Stomach (tissue), 19 donors: ENCODE measurements at places on chromosomes 6 and 20. TPM values are rescaled to one million over a fixed set of nuclear protein-coding genes. Genes with fewer than 3 reads are reported as not detected.

GRCh38 chr6:112176175-112176574 lies 78.2 kb downstream of the LAMA4 start:
- H3K4me3 ChIP-seq, result no peak overlapping the region
- no peaks in the 10 kb centered on the region for H3K36me3 ChIP-seq
- DNase-seq, result no peak
- no peaks in the 10 kb centered on the region for H3K27me3 ChIP-seq
- peaks cover 3% of the 10 kb centered on the region for H3K4me1 ChIP-seq

DNA sequence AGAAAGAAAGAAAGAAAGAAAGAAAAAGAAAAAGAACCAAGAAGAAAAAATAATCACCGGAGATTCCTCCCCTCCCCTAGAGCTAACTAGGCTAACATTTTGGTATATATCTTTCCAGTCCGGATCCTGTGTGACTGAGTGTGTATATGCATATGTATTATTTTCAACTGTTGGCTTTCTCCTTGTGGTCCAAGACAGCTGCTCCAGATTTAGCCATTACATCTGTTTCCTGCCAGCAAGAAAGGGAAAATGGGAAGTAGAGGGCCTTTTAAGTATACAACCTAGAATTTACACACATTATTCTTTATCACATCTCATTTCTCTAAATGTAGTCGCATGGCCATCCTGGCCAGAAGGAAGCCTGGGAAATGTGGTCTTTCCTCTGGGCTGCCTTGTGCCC lies 15.2 kb downstream of the SLC52A3 start:
- H3K27me3 ChIP-seq, result peaks cover 11% of the 10 kb centered on the region
- no peak overlapping the region for H3K27ac ChIP-seq
- no peaks in the 10 kb centered on the region for H3K4me1 ChIP-seq
- H3K36me3 ChIP-seq, result no peaks in the 10 kb centered on the region

- H3K4me3 ChIP-seq, result no peak overlapping the region
- no peak for DNase-seq
- no peak overlapping the region for H3K27ac ChIP-seq
- H3K4me1 ChIP-seq, result no peaks in the 10 kb centered on the region
- no peaks in the 10 kb centered on the region for H3K27me3 ChIP-seq
Observed at GRCh38 chr6:13536796-13537526, 37.4 kb upstream of the SIRT5 start.

- H3K4me3 ChIP-seq, result no peak overlapping the region
- peaks cover 53% of the 10 kb centered on the region for H3K4me1 ChIP-seq
- no peaks in the 10 kb centered on the region for H3K36me3 ChIP-seq
- DNase-seq, result no peak
- no peaks in the 10 kb centered on the region for H3K27me3 ChIP-seq
Observed at GRCh38 chr6:158039571-158040050, 57.9 kb downstream of the SYNJ2 start.

GRCh38 chr6:113629256-113629655 lies 227.9 kb upstream of the MARCKS start:
- H3K36me3 ChIP-seq, result no peaks in the 10 kb centered on the region
- no peak overlapping the region for H3K4me3 ChIP-seq

DNA sequence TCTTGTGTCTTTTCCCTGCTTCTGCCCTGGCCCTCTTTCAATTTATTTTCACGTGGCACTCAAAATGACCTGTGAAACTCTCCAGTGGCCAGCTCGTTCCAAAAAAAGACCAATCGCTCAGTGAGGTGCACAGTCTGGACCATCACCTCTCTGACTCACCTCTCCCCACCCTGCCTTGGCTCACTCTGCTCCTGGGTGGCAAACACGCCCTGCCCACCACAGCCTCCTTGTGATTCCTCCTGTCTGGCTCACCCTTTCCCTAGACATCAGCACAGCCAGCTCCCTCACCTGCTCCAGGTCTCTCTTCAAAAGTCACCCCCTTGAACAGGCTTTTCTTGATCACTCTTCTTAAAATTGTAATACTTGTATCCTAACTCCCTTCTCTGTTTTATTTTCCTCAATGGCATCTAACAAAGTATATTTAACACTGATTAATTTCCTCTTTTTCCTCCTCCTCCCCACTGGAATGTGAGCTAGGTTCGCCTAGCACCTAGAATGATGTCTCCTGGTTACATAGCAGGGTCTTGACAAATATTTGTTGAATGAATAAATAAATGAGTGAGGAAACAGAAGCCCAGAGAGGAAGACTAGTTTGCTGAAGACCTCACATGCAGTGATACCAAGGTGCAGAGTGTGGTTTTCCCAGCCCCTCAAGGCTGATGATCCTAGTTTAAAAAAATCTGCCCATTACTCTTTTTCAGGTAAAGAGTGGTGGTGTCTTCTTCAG lies 109.0 kb downstream of the GJA10 start:
- H3K27me3 ChIP-seq, result no peaks in the 10 kb centered on the region
- H3K4me1 ChIP-seq, result no peaks in the 10 kb centered on the region
- no peaks in the 10 kb centered on the region for H3K36me3 ChIP-seq
- no peak overlapping the region for H3K27ac ChIP-seq

- H3K27ac ChIP-seq, result no peak overlapping the region
- no peaks in the 10 kb centered on the region for H3K4me1 ChIP-seq
- no peaks in the 10 kb centered on the region for H3K27me3 ChIP-seq
- H3K36me3 ChIP-seq, result no peaks in the 10 kb centered on the region
Observed at GRCh38 chr20:2260250-2260649, 35.6 kb upstream of the TGM3 start.

FRS3 gene
- 4.4 TPM for polyA plus RNA-seq

BPIFA1 gene
- not detected for polyA plus RNA-seq

GRCh38 chr6:30917041-30917440 lies 3.0 kb downstream of the VARS2 start:
- peaks cover 68% of the 10 kb centered on the region for H3K36me3 ChIP-seq
- no peak overlapping the region for H3K4me3 ChIP-seq
- no peaks in the 10 kb centered on the region for H3K27me3 ChIP-seq
- H3K27ac ChIP-seq, result no peak overlapping the region
- H3K4me1 ChIP-seq, result peaks cover 40% of the 10 kb centered on the region
